ENCODE measurements at places on chromosomes 5 and 9.
A peak's percentile ranks its signal among the peaks of the same experiment; 100 is the strongest.

DNA sequence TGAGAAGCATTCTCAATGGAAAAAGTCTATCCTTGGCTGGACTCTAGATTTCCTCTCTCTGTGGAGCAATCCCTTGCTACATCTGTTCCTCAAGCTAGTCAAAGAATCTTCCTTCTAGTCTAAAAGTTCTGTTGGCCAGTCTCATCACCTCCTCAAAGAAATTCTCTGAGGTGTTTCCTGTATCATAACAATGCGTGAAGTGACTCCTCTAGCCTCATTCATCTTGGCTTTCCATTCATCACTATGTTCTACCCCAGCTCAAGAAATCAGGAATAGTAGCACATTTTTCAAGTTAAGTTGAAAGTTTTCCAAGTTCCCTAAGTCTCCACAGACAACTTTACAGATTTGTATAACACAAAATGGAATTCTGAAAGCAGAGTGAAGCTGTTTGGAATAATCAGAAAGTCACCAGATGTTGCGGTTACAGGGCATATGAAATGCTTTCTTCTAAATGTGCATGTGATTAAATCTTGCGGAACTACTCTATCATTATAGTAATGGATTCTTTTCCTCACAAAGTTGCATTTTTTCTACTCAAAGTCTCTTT, 176.6 kb upstream of the FREM1 start:
- DNase-seq = no peak

DNA sequence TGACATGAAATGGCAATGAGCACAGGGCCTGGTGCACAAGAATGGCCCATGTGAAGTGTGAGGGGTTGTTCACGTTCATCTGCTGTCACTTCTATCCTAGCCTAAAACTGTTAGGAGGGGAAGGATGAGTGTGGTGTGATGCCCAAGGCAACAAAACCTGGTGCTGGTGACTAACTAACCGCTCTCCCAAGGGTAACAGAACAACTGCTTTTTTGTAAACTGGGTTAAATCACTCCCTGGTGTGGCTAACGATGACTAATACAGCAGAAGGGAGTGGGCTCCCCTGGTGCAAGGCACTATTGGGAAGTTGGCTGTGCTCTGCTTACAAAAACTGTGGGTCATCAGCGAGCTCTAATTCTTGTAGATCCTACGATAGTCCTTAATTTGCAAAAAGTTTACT, 103.2 kb upstream of the VCAN start:
- DNase-seq = no peak

GRCh38 chr5:38060354-38060753, 198.0 kb upstream of the EGFLAM start:
- DNase-seq = no peak

DNA sequence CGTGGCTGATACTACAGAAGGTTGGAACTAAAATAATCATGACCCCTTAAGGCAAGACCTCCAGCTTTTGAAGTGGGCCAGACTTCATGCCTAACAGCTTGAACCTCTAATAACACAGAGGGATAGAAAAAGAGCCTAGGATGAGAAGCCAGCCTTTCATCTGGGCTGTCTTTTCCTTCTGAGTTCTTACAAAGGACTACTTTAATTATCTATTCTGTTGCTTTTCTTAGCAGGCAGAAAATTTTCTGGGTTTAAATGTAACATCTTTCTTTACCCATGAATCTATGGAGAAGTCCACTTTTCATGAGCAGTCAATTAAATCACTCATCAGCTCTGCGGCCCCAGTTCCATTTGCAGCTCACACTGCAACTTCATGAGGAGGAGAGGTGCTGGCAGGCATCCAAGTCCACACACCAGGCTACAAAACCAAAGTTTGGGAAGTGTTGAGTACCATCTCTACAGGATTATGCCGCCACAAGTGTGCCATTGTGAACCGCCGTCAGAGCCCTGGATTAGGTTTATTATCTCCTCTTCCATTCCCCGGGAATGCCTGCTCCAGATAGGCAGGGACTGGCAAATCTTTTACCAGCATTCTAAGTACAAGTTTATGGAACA, 192.0 kb downstream of the TLE4 start:
- DNase-seq = no peak

- no peak for DNase-seq
These were observed 28.4 kb upstream of the SSBP2 start for GRCh38 chr5:81779125-81779915.

- no peak for DNase-seq
These were observed 59.8 kb upstream of the ADAMTS2 start for GRCh38 chr5:179405054-179405416.

- peak; percentile 11 for DNase-seq
These were observed 759.5 kb downstream of the TAF11L14 start for GRCh38 chr5:18393565-18394442.

DNA sequence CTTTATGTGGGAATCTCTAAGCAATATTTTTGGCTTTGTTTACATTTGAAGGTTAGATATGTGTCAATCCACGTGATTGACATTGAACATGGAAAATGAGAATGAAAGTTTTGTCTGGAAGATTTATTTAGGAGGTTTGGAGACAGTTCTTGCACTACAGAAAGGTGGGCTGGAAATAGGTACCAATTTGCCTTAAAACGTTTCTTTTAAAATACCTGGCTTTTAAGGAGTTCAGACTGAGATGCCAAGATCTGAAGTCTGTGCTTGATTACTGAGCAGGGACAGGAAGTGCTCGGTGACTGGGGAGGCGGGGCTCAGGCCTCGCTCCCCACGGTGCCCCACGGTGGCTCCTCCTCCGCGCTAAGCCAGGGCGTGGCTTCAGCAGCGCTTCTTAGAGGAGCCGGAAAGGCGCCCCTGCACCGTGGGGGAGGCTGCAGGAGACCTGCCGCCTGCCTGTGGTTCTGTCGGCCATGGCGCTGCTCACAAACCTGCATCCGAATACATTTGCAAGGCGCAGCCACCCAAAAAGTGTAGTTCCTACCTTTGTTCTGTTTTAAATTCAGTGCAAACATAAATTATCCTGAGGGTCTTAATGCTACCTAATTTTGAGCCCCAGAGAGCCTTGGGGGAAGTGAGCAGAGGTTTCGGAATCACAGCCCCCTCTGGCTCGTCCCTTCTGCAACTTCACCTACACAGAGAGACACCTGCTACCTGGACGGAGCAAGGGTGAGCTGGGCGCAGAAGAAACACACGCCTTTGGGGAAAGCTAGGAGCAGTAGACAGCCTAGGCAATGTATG, 49.2 kb downstream of the USP20 start:
- DNase-seq = peak; percentile 85

GRCh38 chr5:39211773-39212172, 7.6 kb downstream of the FYB1 start:
- DNase-seq = no peak

GRCh38 chr9:131776036-131776435, 36.2 kb upstream of the RAPGEF1 start:
- DNase-seq = no peak

GRCh38 chr9:116381350-116381749, 227.8 kb downstream of the PAPPA start:
- DNase-seq = no peak

DNA sequence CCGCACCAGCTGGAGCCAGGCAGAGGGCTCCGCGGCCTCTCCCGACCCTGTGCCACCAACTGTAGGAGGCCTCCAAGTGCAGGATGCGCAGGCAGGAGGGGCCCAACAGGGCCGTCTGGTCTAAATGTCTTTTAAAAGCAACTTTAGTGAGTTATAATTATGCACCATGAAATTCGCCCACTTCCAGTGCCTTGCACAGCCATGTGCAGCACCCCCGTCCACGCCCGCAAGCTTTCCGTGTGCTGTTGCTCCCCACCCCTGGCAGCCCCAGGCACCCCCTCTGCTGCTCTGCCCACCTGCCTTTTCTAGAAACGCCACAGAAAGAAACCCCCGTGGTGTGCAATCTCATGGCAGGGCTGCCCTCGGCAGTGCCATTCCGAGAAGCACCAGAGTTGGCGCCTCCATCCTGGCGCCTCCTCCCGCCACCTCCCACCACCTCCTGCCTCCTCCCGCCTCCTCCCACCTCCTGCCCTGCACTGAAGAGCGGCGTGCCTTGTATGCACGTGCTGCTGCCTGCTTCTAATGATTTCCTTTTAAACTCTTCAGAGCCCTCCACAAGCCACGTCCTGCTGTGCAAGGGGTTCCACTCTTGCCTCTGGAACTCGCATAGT, 7.5 kb upstream of the SLC6A18 start:
- DNase-seq = no peak

- DNase-seq = peak; percentile 1
These were observed 91.1 kb upstream of the RNF180 start for GRCh38 chr5:64074533-64074932.

GRCh38 chr9:134364391-134365114, 38.3 kb downstream of the RXRA start:
- DNase-seq = no peak

GRCh38 chr5:96952974-96953730, 17.3 kb downstream of the LNPEP start:
- DNase-seq = no peak

DNA sequence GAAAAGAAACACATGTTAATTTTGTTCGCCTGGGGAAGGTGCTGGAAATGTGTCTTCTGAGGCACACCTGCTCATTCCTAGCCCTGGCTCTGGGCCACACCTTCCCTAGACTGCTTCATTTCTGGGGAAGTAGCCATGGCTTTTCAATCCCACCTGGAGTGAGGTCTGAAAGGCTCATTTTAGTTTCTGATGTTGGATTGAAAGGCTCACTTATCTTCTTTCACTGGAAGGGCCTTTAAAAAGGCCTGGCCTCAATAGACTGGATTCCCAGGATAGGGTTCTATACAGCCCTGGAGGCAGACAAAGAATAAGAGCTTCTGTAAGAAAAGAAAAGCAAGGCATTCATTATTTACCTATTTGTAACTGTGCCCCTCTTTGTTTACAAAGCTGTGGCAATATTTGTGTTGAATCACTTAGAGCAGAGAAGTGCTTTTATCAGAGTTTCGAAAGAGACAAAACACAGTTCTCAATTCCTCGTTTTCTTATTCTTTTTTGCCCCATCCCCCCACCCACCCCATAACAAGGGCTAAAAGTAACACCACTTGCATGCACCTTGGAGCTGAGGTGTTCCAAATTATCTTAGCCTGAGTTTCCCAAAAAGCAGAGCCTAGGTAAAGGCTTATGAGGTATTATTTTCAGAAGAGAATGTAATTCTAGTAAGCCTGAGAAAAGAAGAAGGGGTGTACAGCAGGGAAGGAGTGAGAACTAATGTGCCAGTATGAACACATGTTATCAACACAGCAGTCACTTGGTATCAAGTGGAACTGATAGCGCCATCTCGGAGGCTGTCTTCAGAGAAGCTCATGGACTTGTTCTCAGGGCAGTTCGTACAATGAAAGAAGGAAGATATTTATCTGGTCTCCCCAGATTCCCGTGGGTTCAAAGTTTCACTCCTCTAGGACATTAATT, 413.1 kb downstream of the KCTD16 start:
- peak; percentile 16 for DNase-seq

DNA sequence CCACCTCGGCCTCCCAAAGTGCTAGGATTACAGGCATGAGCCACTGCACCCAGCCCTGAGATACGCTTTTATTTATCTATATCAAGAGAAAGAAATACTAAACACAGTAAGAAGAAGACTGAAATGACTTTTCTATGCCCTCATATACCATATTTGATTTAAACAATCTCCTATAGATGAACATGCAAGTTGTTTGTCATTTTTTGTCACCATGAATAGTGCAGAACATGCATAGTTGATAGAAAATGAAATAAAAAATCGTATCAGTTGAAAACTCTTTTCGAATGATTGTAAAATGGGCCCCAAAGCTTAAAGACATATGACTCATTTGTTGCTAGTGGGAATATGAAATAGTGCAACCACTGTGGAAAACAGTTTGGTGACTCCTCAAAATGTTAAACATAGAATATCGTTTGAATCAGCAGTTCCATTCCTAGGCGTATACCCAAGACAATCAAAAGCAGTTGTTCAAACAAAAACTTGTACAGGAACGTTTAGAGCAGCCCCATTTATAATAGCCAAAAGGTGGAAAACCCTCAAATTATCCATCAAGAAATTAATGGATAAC, 61.4 kb upstream of the ANKH start:
- no peak for DNase-seq

DNA sequence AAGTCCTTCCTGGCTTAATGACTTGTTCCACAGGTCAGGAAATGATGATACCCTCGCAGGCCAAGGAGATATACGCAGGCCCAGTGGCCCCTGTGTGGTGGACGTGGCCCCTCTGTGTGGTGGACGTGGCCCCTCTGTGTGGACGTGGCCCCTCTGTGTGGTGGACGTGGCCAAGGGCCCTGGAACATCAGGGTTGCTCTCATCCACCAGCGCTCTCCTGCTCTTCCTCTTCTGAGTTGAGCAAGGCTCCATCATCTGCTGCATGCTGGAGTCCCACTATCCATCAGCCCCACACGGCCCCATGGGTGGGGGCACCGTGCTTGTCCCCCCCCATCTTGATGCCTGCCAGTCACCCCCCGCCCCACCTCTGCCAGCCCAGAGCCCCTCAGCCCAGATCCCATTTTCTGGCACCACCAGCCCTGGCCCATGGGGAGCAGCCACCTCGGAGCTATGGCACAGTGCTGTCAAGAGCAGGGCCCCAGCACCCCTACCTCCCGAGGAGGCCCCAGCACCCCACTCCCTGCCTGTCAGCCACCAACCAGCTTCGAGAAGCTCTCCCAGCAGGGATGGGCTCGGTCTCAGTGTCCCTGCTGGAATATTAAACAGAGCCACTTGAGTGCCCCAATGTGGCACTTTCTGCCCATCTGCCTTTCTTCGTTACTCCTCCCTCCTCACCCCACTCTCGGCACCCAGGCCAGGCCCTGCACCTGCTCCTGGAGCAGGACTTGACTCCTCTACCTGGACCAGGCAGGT, 8.1 kb downstream of the LRRC14B start:
- no peak for DNase-seq

GRCh38 chr5:180652771-180653170, 3.4 kb upstream of the FLT4 start:
- DNase-seq = no peak

DNA sequence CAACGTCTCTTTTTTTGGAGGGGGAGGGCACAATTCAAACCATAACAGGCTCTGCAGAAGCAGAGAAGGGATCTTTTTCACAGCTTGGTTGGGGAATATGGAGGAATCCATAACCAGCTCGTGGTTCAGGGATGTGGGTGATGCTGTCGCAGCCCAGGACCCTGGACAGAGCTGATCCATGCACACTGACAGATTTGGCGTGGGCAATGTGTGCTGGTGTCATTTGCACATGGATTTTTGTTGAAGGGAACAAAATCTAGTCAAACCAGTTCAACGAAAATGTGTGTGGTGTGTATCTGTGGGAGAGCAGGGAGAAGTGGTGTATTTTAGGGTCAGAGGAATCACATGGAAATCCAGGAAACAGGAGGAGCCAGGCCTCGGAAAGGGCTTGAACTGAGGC, 4.2 kb downstream of the DOCK2 start:
- no peak for DNase-seq

DNA sequence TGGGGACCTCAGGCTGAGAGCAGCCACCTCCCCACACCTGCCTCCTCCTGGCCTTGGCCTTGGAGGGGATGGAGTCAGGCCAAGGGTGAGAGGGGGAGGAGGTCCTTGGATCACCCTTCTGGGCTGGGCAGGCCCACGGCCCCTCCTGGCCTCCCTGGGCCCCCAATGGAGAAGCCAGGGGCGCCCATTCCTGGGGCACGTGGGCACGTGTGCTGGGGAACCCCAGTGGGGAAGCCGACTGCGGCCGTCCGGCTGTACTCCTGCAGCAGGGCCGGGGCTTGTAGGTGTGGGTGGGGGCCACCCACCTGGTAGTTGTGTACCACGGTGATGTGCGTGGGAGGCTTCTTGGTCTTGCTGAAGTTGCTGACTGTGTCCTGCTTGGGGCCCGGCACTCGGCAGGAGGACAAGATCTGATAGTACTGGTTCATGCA, 8.5 kb downstream of the CRAT start:
- no peak for DNase-seq
